ENCODE measurements at places on chromosomes 2 and 18.

DNA sequence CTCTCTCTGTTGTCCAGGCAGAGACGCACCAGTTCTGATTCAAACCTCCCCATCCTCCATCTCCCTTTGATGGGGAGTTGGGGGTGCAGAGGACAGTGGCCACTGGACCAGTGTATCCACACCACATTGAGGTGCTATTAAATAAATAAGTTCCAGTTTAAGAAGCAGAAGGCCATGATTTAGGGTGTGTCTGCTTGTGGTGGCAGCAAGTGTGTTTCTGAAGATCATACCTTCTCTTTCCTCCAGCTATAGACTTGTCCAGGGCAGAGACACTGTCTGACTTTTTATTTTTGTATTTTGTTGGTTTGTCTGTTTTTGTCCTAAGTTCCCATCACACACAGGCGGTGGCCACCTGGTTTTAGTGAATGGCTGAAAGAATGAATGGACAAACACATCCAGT lies 16.5 kb upstream of the INO80C start:
- DNase-seq = no peak

DNA sequence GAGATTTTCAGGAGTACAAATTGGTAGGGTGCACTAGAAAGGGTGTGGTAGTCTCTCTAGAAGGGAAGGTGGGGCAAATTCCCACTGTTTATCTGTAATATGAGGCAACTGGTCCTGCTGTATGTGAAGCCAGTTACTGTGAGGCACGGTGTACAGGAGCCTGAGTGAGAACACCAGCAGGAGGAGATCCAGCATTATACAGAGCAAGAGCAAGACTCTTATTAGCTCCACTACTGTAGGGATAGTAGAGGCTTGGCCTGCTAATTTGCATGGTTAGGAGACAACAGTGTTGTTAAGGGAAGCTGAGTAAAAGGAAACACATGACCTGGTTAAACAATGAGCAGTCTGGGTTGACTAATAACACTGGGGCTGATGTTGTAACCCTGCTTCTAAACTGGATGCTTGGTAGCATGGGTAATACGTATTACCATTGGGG lies 76.3 kb upstream of the WDSUB1 start:
- no peak for DNase-seq

DNA sequence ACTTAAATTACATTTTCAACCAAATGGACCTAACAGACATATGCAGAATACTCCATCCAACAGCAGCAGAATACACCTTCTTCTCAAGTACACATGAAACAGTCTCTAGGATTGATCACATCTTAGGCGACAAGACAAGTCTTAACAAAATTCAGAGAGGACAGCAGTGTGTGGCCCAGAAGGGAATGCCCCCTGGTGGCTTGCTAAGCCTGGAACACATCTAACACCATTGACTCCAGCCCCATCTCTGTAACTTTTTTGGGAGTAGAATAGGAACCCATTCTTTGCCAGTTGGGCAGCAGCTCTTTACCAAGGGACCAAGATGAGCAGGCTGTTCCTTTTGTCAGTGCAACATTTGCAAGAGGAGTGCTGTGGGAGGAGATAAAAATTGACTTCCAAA lies 249.9 kb downstream of the PLCL1 start:
- peak; percentile 68 for DNase-seq

DNA sequence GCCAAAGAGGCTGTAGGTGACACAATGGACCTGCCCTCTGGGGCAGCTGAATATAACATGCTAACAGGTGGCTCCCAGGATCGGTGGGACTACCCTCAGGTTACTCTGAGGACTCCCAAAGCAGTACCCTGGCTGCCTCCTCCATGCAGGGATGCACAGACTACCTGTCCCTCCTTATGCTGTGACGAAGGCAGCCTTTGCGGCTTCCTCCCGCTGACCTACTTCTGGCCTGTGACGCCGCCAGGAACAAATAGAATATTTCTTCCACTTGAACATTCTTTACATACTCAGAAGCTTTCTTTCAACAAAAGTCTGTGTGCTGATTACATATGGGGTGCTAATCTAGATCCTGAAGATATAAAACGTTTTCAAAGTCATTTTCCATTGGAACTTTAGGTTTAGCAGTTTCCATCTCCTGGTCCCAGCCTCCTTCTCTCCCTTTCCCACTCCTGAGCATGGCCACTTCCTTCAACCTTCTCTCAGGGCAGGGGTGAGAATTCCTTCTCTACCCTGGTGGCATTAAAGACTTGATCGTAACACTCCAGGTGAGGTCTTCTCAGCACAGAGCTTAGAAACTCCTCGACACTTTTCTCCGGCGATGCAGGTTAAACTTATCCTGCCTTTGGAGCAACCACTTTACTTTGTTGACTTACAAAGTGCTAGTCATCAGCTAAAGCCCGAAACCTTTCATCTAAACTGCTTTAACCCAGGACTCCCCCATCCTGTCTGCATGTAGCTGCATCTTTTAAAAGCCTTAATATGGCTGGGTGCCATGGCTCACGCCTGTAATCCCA lies 58.9 kb upstream of the STK17B start:
- peak; percentile 73 for DNase-seq

GRCh38 chr18:52348209-52348608 lies 8.2 kb downstream of the DCC start:
- no peak for DNase-seq

DNA sequence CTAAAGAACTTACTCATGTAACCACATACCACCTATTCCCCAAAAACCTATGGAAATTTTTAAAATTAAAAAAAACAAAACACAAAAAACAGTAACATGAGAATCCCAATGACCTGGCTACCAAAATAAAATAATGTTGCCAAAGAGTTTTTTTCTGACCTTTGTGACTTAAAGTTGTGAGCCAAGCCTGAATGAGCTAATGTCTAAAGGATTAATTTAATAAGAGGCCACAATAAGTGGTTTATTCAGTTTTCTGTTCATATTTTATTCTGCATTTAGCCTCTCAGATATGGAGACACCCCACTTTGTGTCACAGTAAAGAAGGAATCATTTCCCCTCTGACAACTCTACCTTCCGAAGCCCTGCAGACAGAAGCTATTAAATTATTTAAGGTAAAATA lies 42.6 kb upstream of the DYNC2LI1 start:
- no peak for DNase-seq

GRCh38 chr2:113966832-113967231 lies 76.9 kb downstream of the ACTR3 start:
- DNase-seq = no peak

- no peak for DNase-seq
Measured at GRCh38 chr2:159497847-159498246, 118.5 kb downstream of the BAZ2B start.

DNA sequence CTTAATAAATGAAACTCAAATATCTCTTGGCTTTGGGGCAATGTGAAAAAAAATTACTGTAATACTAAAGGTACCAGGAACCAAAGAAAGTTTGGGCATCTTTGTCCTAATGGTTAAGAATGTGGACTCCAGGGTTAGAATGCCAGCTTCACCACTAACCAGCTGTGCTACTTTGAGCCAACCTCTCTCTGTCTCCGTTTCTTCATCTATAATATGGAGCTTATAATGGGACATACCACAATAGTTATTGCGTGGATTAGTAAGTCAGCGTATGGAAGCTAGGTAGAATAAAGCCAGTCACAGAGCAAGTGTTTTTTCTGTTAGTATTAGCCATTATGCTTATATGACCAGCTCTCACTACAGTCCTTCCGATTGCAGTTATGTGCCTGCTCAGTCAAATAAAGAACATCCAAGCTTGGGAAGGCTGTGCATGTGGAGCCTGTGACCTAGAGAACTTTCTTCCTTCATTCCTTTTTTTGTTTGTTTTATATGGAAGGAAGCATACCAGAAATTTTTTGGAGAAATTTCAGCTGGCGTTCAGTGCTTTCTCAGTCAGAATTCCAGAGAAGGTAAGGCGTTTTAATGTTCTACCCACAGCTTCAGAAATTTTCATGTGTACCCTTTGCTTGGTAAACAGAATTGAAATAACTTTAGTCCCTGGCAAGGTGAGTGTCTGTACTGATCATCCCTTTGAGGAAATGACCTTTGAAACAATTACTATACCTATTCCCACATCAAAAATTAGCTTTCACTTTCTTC lies 114.0 kb upstream of the RND3 start:
- DNase-seq = no peak

DNA sequence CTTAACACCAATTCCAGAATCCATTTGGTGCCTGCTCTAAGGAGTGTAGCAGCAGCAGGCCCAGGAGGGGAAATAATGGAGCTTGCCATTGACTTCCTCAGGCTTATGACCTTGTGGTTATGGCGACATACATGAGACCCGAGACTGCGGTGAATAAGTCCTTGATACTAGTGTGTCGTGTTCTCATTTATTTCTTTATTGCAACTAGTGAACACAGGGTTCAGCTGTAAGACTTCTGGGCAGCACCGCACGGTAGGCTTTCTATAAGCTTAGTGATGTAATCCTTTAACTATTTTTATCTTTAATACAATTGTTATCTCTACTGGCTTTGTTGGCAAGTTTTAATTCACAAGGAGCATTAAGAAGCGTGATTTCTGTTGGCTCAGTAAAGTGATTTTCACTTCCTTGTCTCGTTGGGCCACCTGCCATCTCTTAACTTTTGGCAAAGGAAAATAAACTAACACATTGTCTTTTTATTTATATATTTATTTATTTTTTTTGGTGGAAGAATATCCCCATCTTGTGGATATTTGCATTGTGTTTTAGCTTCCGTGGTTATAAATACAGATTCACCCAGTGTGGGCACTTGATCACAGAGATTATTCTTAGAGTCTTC lies 139.8 kb downstream of the LTBP1 start:
- no peak for DNase-seq

DNA sequence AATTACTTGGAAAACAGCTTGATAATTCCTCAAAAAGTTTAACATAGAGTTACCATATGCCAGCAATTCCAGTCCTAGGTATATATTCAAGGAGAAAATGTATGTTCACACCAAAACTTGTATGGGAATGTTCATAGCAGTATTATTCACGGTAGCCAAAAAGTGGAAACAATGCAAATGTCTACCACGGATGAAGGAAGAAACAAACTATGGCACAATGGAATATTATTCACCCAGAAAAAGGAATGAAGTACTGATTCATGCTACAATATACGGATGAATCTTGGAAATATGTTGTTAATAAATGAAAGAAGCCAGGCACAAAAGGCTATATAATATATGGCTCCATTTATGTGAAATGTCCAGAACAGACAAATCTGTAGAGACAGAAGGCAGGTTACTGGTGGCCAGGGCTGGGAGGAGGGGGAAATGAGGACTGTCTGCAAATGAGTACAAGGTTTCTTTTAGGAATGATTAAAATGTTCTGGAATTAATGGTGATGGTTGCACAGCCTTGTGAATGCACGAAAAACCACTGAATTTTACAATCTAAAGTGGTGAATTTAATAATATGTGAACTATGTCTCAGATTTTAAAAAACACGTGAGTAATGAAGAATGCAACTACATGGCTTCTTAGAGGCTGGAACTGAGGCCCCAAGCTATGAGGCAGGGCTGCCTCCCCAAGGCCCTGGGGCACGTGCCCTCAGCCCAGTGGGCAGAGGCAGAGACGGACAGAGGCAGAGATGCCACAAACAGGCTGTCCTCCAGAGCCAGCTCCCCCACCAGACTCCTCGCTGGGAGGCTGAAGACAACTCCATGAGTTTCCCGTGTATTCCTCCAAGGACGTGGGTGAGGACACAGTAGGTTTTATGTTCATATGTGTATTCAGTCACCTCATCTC lies 5.0 kb downstream of the LIMS2 start:
- no peak for DNase-seq

DNA sequence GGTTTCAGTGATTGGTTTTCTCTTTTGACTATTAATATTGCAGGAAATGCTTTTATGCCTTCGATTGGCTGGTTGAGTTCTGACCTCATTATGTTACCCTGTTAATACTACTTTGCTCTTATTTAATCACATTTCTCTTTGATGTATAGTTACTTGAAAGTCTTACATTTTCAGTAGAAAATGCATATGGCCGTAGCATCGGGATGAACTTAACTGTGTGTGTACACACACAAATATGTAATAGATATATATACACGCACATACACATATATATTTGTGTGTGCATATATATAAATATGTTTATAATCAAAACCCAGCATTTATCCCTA lies 1.6 kb downstream of the EPC2 start:
- no peak for DNase-seq

DNA sequence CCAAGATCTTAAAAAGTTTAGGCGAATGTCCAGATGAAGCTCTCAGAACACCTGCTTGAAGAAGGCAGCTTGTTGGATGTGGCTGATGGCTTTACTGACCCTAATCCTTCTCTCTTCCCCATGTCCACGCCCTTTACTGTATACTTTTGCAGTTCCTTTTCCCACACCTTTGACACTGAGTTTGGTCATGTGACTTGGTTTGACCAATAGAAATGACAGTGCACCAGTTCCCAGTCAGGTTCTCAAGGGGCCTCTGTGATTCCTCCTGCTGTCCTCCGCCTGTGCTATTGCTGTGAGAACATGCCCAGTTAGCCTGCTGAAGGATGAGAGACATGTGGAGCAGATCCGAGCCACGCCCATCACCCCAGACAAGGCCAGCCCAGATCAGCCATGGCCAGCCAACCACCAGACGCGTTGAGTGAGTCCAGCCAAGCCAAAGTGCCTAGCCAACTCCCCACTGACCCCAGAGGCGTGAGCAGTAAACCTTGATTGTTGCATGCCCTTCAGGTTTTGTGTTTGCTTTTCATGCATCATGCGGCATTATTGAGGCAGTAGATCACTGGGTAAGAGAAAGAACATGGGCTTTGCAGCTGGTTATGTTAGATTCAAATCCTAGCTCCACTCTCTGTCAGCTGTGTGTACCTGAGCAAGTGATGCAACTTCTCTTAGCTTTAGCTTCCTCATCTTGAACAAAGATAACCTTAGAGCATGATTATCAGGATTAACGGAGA lies 258.0 kb upstream of the SIX2 start:
- no peak for DNase-seq

DNA sequence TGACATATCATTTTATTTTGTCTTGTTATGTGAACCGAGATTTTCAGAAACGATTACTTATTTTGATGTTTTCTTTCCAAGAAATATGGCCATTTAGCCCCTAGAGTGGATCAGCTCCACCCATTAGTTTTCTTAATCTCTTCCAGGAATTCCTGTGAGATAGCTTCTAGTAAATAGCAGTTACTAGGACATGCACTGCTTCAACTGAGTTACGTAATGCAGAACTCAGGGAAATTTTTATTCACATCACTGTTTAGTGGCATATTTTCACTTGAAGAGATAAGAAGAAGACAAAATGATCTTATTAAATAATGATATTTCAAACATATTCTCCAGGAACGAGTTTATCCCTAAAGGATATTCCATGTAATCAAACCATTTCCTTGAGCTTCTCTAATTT lies 573.5 kb upstream of the CNTNAP5 start:
- no peak for DNase-seq

GRCh38 chr2:46198164-46198883 lies 98.9 kb upstream of the EPAS1 start:
- DNase-seq = no peak

- no peak for DNase-seq
Measured at GRCh38 chr2:29014331-29014730, 33.2 kb downstream of the TOGARAM2 start.

GRCh38 chr18:13112982-13113381 lies 105.6 kb upstream of the LDLRAD4 start:
- DNase-seq = peak; percentile 35
